ENCODE measurements at places on chromosomes 6 and 20.

DNA sequence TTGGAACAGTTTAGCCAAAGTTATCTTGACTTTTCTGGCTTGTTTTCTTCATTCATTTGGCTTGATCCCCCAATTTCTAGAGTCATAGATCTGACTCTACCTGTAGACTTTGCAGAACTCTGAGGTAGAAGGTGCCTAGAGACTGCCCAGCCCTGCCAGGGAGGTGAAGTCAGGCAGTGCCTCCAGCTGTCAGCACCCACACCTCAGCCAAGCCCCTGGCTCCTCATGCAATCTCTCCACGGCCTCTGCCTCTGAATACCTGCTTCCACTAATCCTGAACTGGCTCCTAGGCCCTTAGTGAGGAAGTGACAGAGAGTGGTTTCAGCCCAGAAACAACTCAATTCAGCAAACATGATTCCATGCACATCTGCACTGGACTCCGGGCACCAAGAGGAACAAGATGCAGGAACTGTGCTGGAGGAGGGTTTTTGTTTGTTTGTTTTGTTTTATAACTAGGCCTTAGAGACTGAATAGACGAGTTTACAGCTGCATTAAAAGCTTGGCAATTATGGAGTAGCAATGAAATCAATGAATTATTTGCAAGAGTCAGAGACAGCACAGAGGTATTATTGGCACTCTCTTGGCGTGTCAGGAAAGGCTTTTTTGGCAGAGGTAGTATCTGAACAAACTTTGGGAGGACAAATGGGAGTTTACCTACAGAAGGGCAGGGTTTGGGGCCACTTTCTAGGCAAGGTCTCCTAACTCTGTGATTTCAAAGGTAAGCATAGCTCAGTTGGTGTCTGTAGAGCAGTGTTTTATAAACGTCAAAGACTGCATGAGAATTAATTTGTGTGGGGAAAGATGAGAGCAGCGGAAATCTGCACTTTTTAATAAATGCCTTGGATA lies 25.2 kb downstream of the TGM3 start:
- DNase-seq: no peak

DNA sequence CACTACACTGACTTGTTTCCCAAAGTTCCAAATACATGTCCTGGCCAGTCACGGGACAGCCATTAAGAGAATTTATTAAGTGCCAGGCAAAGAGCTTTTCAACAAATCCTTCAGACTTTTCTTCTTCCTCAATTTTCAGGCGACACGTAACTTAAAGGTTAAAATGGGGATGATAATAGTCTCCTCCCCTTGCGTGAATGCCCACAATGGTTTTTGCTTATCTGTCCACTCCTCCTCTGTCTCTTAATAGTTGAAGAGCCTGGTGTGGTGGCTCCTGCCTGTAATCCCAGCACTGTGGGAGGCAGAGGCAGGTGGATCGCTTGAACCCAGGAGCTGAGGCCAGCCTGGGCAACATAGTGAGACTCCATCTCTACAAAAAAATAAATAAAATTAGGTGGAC lies 11.4 kb upstream of the PARD6B start:
- no peak for DNase-seq

GRCh38 chr6:169990095-169991030 lies 238.9 kb downstream of the ERMARD start:
- peak; percentile 65 for DNase-seq

- no peak for DNase-seq
Observed at GRCh38 chr6:4736371-4736873, 39.8 kb upstream of the CDYL start.

Measured in stimulated activated CD4-positive, alpha-beta T cell treated with anti-CD3 and anti-CD28 coated beads, Interleukin-2, amount 100 ng/mL, for 24 hours (primary cell).